ENCODE measurements at places on chromosomes 7 and 10. TPM values are rescaled to one million over a fixed set of nuclear protein-coding genes. Genes with fewer than 3 reads are reported as not detected.

EEPD1 gene
- 7.8 TPM for total RNA-seq

ZNF365 gene
- 0.39 TPM for total RNA-seq

JCAD gene
- total RNA-seq: 2.2 TPM

DNA sequence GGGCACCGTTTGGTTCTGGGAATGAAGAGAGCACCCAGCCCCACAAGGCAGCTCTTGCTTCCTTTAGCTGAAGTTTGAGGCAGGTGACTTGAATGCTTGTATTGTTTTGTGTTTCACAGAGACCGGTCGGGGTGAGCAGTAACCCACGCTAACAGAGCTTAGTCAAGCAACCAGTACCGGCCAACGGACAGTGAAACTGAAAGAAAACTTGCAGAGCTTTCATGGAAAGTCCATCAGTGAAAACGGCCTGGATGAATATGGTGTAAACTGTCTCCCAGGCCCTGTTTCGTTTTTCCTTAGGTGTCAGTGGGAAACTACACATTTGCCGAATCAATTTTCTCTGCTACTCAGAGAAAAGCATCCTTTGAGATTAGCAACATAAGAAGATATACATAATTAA lies 101.1 kb downstream of the LYZL1 start:
- DNase-seq: no peak

DNA sequence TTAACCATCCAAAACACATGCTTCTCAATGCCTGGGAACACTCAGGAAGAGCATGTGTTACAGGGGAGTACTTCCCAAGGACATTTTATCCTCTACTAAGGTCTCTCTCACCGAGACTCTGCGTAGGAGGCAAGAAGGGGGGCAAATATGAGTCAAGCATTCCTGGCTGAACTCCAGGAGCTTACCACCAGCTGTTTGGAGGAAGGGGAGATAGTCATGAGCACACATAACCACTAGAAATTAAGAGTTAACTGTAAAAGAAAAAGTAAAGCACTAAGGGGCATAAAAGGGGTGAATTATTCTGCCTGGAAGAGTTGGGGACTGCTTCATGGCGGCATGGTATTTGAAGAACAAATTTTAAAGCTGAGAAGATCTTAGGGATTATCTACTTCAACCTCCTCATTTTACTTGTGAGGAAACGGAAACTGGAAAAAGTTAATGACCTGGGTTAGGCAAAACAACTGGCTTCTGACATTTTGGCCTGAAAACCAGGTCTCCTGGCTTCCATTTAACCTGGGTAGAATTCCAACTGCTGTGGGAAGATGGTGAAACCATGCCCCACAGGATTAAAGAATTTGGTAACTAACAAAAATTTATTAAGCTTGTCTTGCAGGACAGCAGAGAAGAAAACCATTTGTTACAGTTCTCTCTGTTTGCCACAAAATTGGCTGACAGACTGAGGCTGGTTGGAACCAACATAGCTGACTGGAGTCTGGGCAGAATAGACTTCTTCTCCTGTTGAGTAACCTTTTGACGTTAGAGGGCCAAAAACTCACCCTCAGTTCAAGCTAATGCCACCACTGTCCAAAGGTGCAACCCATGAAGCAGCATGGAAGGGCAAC lies 85.5 kb downstream of the SLC25A13 start:
- no peak for DNase-seq

DNA sequence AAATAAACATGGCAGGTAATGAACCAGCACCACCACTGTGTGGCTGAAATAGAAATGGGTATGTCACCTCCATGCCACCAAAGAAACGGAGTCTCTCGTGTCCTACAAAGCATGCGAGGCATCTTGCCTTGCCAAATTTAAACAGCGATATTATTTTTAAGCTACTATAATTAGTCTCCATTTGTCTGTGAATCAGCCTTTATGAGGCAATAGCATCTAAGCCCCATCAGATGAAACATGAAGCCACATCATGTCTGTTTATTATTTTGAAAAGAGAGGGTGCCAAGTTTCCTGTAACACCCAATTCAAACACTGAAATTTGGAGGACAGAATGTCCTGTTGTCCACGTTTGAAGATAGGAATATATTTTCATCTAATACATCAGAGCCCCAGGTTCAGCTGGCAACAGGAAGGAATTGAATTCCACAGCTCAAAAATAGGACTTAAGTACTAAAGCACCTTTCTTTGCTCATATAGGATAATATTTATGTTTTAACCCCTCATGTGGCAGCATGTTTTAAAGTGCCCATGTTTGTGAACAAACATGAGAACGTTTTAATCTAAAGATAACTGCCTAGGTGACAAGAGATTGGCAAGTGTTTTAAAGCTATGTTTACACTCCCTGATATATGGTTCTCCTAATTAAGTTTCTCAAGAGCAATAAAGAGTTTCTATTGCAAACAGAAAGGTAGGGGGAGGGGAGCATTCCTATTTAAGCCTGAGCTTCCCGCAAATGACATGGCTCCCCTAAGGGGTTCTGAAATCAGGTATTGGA lies 86.8 kb downstream of the SORBS1 start:
- no peak for DNase-seq

GRCh38 chr10:84342584-84342983 lies 14.2 kb downstream of the CCSER2 start:
- no peak for DNase-seq

DNA sequence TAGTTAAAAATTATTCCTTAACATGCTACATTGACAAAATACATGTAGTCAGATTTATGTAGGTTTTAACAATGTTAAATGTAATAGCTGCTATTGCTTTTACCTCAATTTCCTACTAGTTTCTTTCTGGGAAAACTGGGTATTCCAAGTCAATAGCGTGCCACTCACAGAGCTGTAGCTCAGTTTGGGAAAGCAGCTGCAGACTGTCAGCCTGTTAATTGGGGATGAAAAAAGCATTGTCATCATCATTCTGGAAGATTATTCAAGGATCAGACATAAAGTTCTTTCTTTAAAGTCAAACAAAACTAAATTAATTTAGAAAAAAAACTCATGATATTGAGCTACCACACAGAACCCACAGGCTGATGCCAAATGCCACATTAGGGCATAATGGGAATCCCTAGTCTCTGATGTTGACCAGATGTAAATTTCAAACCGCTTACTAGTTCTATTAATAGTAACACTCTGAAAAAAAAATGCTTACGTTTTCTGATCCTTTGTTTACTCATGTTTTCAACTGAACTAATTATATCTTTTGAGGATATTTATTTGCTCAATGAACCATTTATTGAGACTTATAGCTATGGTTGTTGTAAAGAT lies 19.6 kb upstream of the AGMO start:
- DNase-seq: no peak
